Caudate nucleus (tissue), 63 donors: ENCODE measurements at places on chromosomes 12 and 14.
A peak's percentile ranks its signal among the peaks of the same experiment; 100 is the strongest.

DNA sequence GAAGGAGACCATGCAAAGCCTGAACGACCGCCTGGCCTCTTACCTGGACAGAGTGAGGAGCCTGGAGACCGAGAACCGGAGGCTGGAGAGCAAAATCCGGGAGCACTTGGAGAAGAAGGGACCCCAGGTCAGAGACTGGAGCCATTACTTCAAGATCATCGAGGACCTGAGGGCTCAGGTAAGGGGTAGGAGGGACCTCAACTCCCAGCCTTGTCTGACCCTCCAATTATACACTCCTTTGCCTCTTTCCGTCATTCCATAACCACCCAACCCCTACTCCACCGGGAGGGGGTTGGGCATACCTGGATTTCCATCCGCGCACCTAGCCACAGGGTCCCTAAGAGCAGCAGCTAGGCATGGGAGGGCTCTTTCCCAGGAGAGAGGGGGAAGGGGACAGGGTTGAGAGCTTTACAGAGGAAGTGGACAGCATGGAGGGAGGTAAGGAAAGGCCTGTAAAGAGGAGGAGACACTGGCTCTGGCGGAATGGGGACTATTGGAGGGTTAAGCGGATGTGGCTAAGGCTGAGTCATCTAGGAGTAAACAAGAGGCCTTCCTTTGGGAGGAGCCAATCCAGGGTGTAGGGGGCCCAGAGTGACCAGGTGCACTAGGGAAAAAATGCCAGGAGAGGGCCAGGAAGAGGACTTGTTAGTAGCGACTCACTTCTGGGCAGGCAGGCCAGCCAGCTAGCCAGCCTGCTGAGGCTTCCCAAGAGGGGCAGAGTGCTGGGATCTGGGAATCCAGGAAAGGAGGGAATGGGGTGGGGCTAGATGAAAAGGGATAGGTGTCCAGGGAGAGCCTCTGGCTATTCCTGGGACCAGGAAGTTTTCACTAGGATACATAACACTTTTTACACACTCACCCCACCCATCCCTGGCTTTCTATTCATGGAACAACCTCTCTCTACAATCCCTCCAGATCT is 754 bp downstream of the KRT18 start:
- DNase-seq, result no peak

DNA sequence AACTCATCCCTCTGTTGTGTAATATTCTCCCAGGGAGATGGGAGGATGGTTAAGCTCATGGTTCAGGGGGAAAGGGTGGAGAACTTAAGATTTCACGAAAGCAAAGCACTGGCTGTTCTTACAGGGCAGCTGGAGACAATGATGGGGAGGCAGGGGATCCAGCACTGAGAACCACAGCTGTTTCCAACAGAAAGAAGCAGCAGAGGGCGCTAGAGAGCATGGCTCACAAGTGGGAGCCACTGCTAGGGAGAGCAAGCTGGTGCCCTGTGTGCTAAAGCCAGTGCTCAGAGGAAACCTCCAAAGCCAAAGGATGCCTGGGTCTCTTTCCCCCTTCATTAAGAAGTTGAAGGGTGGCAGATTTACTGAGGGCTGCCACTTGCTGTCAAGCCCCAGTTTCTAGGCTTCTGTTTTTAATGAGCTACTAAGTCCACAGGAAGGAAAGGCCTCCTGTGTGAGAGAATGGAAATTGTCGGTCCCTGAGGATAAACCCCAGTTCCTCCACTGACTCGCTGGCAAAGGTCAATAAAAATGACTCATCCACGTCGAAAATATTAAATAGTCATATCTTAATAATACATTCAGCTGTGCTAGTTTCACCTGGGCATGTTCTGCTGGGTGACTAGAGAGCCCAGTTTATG is 199.7 kb downstream of the ANO2 start:
- DNase-seq, result peak; percentile 60

DNA sequence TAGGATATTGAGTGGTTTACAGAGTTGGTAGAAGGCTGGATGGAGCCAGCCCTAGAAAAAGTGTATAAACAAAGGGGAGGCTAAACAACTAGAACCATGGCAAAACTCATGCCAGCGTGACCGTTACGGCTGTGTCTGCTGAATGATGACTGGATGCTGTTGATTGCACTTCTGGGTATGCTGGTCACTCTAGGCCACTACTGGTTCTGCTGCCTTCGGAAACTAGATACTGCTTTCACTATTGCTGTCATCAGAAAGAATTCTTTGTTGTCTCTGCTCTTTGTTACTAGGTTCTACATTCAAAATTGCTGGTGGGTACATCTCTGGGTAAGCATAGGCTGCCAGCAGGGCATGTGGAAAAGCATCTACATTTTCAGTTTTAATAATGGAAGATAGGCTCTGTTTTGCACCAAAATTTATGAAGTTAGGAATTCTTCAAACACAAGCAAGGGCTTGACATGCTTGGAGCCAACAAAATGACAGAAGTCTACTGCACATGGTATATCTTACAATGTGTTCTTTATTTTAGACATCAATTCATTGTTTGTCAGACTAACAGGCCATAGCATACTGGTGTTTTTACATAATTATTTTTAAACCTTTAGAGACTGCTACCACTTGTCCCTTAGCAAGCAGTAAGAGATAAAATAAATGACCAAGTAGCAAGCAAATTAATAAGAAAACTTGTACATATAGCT is 15.4 kb downstream of the MON2 start:
- DNase-seq, result peak; percentile 4

DNA sequence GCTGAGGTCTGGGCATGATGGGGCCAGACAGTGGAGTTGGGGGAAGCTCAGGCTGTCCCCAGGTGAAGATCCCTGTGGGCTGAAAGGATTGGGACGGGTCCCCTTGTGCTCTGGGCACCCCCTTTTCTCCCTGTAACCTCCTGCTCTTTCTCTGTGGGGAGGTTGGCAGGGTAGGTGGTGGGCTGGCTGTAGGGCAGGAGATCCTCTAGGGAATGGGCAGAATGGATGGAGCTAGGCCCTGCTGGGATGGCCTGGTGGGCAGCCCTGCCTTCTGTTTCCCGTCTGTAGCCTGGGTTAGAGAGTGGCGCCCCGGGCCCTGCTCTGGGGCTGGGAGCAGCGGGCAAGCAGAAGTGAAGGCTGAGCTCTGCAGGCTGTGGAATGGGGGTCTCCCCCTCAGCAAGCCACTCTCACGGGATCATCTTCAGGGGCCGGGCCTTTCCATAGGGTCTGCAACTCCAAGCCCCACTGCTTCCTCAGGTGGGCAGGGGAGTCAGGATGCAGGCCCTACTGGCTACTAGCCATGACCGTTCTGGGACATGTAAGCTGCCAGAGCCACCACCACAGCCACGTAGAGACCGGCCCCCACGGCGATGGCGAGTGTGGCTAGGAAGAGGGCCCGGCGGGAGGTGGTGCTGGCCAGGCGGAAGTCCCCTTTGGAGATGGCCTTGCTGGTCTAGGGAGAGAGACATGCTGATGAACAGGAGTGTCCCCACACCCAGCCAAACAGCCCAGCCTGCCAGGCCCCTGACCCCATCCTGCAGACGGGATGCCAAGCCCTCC is 18.8 kb downstream of the SYNDIG1L start:
- DNase-seq, result no peak

DNA sequence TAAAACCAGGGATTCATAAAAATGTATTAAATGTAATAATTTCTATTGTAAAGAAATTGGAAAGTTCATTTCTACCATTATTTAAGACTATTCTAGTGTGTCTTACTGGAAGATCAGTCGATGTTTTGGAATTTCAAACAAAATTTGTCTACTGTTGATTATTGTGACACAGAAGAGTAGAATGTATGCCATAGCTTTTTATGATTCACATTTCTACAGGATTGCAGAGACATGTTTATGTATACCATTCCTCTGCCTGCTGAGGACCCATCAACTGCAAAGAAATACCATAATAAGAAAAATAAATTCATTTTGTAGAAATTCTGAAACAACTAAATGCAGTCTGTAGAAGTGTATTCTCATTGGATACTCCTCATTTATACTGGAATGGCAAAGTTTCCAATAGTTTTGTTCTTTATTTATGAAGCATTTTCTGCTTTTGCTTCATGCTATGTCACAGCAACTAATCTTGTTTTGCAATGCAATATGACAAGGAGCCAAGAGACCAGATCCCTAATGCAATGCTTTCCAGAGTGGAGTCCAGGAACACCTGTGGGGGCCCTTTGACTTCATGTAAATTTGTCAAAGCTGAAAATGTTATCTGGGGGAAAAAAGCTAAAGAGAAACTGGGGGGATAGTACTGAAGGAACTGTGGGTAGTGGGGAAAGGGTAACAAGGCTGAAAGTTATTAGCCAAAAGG is 172.9 kb upstream of the LRIG3 start:
- no peak for DNase-seq

DNA sequence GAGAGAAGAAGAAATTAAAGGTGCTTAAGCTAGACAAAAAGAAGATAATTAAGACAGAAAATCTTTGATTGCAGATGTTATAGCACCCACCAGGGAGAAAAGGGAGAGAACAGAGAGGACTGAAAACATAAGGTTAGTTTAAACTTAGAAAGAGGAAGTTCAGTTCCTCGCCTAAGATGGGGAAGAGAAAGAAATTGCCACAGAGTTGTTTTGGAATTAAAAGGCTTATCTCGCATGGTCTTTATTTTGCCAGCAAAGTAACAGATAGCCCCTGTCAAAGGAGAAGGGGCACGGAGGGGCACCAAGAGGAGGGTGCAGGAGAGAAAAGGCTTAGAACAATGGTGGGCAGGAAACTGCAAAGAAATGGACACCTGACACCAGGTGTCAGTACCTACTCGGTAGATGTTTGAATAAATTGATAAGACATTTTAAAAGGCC is 17.8 kb upstream of the OXA1L start:
- DNase-seq, result no peak

DNA sequence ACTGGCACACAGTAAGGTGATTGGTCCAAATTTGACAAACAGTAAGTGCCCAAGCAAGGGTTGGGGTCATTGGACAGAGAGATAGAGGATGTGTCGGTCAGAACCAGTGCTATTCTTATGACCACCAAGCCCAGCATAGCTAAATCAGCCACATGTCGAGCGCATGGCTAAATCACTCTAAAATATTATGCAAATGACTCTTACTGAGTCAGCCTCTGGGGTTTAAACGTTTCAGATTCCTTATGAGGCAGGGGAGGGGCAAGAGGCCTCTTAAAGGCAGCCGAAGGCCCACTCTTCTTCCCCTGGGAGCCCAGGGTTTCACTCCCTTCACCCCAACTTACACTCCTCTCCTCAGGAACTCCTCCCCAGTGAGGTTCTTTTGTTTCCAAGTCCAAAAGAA is 603 bp upstream of the ENDOU start:
- DNase-seq, result no peak

DNA sequence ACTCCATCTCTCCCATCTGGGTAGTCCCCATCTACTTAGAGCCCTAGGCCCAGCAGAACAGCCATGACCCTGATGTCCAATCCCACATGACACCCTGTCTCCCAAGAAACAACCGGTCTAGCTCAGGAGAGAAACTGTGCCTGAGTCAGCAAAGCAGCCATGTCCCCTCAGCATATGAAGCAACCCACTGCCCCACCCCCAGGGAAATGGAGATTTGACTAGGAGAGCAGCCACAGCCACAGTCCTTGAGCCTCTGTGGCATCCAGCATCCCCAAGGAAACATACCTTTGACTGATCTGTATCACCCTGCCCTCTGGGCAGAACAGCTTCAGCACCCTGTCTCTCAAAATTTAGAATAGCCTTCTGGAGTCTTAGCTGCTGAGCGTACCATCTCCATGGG is 641.9 kb upstream of the FBXO33 start:
- no peak for DNase-seq

- no peak for DNase-seq
Measured at GRCh38 chr12:64545081-64545382, 65.3 kb upstream of the RASSF3 start.

- DNase-seq, result no peak
Measured at GRCh38 chr14:93343797-93344196, 3.2 kb upstream of the COX8C start.

DNA sequence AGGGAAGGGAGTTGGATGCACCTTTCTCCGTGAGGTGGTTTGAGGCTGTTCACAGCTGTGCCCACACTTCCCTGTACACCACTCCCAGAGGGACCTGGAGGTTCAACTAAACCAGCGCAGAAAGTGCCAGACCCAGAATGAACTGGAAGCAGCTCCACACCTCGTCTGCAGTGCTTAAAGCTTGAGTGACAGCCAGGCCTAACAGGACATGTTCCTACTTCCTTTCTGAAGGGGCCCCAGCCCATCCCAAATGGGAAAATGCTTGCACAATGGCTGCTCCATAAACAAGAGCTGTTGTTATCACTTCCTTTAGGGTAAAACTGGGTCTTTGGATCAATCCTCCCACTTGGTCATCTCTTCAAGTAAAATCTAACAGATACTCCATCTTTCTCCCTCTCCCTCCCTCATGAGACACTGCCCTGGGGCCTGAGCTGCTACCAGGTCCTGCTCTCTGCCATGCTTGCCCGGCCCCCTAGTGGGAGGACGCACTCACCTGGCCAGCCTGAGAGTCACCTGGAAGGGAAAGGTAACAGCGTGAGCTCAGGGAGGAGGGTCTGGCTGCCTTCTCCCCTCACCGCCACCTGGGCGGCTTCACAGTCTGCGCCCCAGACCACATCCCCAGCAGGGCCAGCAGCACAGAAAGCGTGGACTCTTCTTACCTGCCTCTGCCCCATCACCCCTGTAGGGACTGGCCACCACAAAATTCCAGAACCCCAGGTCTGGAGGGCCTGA is 33.5 kb downstream of the ISCA2 start:
- no peak for DNase-seq

DNA sequence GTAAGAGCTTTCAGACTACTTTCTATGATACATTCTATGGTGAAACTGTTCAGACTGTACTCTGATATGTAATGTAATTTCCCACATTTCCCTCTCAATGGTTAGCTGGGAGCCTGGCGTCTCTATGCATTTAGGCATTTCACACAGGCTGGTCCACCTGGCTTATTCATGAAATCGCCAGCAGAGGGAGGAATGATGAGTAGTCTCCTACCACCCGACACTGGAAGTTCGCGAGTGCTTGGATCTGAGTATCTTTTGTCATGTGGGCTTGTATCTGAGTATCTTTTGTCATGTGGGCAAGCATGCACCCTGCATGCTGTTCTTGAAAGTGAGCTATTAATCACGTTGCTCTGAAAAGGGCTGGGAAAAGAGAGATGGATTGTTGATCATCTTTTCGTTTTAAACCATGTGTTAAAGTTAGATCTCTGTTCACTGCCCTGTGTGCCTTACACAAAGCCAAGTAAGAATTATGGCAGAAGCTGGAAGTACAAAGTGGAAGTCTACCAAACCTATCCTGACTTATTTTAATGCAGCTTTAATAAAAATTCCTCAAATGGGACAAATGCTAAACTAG is 235.0 kb downstream of the ATP23 start:
- no peak for DNase-seq

DNA sequence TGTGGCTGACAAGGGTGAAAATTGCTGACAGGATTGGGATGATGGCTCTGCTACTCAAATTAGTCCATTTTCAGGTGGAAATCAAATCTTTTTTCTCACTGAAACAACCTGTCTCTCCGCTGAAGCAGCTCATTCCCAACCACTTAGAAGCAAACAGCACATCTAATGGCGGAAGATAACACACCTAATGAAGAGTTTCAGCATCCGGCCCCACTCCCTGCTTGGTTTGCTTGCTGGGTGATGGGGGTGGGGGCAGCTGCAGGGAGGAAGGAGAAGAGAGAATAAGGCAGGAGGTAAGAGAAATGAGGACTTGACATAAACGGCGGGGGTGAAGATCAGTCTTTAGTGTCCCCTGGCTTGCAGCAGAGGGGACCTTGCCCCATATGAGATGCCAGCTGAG is 4.0 kb downstream of the SYNDIG1L start:
- no peak for DNase-seq
